Cardiac muscle cell (in vitro differentiated cells and primary cell): ENCODE measurements at places on chromosomes 1 and 21.

GRCh38 chr1:18960409-18960808 lies 3.9 kb upstream of the IFFO2 start:
- DNase-seq: no peak

DNA sequence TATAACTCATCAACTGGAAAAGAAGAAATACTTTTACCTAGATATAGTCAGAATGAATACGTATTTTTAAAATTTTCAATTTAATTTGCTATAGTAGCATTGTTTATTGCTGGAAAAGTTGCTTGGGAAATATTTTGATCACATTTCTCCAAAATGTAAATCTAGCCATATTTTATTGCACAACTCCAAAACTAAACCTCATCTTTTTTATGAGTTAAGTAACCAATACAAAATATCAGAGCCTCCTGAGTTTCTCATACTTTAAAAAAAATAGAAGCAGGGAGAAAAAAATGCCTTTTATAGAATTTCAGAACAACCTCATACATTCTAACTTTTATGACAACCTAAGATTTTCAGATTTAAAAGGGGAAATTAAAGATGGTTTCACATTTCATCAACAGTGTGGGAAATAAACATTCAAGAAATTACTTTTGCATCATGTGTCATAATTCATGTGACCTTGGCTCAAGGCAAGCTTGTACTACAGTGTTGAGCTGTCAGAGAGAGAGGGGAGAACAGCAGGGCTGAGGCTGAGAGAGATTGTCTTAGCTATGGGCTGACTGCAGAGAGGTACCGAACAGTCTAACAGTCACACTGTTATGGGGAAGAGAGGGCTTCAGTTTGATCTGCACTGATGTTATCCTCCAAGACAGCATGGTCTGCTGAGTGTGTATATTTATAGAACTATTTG lies 519.0 kb downstream of the LTN1 start:
- DNase-seq: peak; percentile 20

- peak; percentile 95 for DNase-seq
Observed at GRCh38 chr1:8077120-8077573, 51.0 kb upstream of the ERRFI1 start.

DNA sequence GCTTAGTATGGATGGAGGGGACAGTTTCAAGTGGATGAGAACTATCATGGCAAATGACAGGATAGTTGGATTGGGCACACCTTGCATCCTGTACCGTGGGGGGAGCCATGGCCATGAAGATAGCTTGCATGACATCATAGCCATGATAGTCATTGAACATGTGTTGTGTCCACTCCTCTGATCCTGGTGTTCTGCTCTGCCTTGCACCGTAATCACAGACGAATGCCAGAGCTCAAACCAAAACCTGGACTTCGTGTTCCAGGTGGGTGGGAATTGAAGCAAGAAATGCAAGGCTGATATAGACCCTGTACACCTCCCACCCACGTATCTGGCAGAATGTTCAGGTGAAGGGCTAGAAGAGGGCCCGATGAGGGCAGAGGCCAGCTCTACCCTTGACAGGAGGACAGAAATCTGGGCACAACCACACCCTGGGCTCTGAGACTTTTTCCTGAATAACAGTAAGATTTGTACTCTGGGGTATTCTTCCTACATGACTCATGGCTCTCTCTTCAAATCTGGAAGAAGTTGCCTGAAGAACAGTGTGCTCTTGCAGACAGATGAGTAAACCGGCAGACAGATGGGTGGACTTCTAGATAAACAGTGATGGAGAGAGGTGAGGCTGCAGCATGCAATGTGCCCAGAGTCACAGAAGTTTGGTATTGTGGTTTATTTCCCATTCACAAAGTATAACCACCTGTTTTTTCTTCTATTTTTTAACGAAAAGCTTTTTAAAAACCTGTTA lies 45.0 kb downstream of the KCNJ6 start:
- peak; percentile 25 for DNase-seq

DNA sequence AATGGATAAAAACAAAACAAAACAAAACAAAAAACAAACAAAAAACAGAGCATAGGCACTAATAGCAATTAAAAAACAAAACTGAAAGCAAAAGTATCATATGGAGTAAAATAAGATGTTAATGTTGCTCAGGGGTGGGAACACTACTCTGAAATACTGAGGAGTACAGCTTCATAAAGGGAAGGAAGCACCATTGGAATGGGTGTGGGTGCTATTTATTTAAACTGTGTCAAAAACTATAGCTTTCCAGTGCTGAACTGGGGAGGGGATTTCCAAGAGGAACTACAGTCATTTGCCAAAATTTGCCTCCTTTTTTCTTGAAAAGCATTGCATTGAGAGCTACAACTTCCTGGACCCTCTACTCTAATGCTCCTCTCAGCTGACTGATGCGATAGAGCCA lies 40.0 kb downstream of the SPTA1 start:
- no peak for DNase-seq

DNA sequence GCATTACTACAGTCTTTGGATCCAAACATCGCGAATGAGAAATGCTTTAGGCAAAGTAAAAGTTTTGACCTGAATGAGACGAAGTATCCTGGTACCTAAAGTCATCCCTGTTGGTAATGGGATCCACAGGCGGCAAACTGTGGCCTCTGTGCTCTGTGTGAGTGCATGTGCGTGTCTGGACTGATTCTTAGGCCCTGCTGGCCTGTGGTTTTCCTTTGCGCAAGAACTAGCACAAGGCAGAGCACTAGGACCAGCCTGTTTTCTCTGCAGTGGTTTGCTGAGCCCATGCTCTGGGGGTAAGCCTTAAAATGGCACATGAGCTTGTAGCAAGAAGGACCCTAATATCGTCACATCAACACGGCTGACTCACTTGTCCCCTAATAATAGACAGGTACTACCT lies 251.2 kb downstream of the DSCAM start:
- no peak for DNase-seq

DNA sequence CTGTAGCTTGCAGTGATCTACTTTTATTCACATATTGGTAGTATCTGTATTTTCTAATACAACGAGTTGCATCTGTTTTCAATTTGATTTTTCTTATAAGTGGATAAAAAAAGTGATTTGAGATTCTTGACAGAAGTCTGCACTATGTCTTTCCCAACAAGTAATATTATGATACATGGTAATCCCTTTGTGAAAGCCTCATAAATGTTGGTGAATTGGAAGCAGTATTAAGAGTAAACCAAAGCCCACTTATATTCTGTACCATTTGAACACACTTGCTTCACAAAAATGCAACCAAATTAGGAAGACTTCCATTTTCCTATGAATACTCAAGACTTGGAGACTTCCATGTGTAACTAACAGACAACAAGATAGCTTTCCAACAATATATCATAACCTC lies 172.0 kb downstream of the HMCN1 start:
- DNase-seq: no peak

- DNase-seq: no peak
Observed at GRCh38 chr1:43576521-43576920, 45.8 kb downstream of the PTPRF start.
